ENCODE measurements at places on chromosomes 16 and 17. TPM values are rescaled to one million over a fixed set of nuclear protein-coding genes. Genes with fewer than 3 reads are reported as not detected.

The IL17C gene
- not detected for total RNA-seq

GRCh38 chr16:82684256-82684655, 57.5 kb downstream of the CDH13 start:
- no peaks in the 10 kb centered on the region for H3K27me3 ChIP-seq
- no peak overlapping the region for H3K4me3 ChIP-seq
- H3K27ac ChIP-seq, result no peak overlapping the region
- H3K4me1 ChIP-seq, result no peaks in the 10 kb centered on the region
- DNase-seq, result no peak

DNA sequence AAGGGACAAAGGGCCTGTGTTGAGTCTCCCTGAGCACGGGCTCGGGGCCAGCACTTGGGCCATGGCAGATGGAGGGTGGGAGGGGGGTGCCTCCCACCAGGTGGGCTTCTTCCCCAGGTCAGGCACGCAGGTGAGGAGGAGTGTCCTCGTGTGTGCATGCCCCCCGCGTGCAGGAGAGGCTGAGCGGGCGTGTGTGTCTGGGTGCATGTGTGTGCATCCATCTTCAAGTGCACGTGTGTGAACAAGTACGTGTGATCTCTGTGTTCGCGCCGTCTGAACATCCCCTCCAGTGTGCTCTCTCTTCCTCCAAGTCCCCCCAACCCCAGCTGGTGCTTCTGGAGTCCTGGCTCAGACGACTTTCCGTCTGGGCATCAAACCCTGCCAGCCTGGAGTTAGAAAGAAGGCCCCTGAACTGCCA, 2.7 kb upstream of the ZG16B start:
- H3K36me3 ChIP-seq, result no peaks in the 10 kb centered on the region
- H3K4me3 ChIP-seq, result no peak overlapping the region
- H3K27ac ChIP-seq, result no peak overlapping the region
- peaks cover 1% of the 10 kb centered on the region for H3K27me3 ChIP-seq

The TBC1D3D gene
- total RNA-seq, result not detected

The RBL2 gene
- 35.3 TPM for total RNA-seq

DNA sequence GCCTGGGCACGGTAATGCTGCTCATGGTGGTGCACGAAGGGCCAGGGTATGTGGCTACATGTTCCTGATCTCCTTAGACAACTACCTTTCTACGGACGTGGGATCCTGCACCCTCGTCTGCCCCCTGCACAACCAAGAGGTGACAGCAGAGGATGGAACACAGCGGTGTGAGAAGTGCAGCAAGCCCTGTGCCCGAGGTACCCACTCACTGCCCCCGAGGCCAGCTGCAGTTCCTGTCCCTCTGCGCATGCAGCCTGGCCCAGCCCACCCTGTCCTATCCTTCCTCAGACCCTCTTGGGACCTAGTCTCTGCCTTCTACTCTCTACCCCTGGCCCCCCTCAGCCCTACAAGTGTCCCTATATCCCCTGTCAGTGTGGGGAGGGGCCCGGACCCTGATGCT, 12.0 kb downstream of the ERBB2 start:
- no peaks in the 10 kb centered on the region for H3K27me3 ChIP-seq
- peaks cover 90% of the 10 kb centered on the region for H3K36me3 ChIP-seq
- H3K4me1 ChIP-seq, result no peaks in the 10 kb centered on the region
- no peak overlapping the region for H3K27ac ChIP-seq
- no peak for DNase-seq

DNA sequence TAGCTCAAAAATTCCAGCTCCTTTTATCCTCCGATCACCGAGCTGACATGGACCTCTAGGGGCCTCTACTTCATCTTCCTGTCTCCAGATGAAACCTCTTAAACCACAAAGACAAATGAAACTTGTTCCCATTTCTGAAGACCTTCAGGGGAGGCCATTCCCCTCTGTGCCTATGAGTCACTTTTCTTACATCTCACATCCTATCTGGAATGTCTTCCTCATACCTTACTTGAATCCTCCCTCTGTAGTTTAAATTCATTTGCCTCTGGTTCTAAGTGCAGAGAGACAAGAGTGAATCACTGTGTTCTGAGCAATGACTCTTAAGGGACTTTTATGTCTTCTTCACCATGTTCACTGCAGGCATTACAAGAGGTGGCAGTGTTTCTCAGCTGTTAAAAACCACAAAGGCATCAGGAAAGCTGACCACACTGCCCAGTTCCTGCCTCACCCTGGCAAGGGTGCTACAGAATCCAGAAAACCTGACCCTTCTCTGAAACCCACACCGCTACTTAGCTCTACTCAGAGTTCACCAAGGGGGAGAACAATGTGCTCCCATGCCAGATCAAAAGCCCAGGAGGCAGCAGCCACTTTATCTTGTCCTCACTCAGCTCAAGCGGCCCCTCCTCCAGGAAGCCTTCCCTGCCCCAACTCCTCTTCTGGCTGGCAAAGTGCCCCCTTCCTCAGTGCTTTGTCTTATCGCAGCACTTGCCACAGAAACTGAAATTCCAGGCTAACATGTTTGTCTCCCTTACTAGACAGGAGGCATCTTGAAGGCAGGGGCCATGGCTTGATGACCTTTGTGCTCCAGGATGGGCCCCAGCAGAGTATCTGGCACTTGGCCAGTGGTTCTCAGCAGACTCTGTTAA, 6.4 kb downstream of the CUEDC1 start:
- H3K4me1 ChIP-seq, result peaks cover 84% of the 10 kb centered on the region
- no peaks in the 10 kb centered on the region for H3K27me3 ChIP-seq
- no peak overlapping the region for H3K4me3 ChIP-seq
- DNase-seq, result no peak
- H3K27ac ChIP-seq, result peak overlapping the region; percentile 5
- H3K36me3 ChIP-seq, result no peaks in the 10 kb centered on the region

The CCDC40 gene
- total RNA-seq, result 3.8 TPM

DNA sequence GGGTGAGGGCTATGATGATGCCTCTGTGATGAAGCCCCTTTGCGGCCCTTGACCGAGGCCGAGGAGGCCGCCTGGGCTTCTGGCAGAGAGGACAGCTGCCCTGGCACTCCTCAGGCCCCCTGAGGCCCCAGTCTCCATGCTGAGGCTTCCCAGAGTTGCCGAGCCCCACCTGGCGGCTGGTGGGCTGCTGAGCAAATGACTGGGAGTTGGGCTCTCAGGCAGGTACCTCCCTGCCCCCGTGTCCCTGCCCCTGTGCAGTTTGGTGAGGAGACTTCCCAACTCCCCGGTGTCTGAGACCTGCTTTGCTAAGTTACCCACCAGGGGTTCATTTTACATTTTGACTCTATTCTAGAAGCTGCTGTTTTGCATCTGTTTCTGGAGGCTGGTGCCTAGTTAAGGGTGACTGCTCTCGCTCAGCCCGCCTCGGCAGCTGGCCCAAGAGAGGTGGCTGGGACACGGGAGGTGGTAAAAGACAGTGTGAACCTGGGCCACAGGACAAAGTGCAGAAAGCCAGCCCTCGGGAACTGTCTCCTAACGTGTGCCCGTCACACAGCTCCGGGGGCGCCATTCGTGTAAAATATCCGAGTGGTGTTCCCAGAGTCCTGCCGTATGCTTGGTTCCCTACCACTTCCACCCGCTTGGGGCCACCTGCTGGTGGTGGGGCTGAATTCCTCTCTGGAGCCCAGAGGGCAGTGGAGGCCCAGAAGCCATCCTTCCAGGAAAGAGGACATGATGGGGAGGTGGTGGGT, 134.5 kb downstream of the RAB11FIP4 start:
- peaks cover 75% of the 10 kb centered on the region for H3K36me3 ChIP-seq
- no peak overlapping the region for H3K4me3 ChIP-seq
- no peaks in the 10 kb centered on the region for H3K27me3 ChIP-seq
- no peak overlapping the region for H3K27ac ChIP-seq

- no peak overlapping the region for H3K4me3 ChIP-seq
- H3K36me3 ChIP-seq, result peaks cover 19% of the 10 kb centered on the region
- H3K4me1 ChIP-seq, result peaks cover 22% of the 10 kb centered on the region
- no peak overlapping the region for H3K27ac ChIP-seq
- H3K27me3 ChIP-seq, result no peaks in the 10 kb centered on the region
- no peak for DNase-seq
Measured at GRCh38 chr16:4690946-4691665, 2.3 kb upstream of the NUDT16L1 start.

GRCh38 chr17:40561871-40562611, 3.2 kb downstream of the CCR7 start:
- peaks cover 49% of the 10 kb centered on the region for H3K4me1 ChIP-seq
- no peaks in the 10 kb centered on the region for H3K36me3 ChIP-seq
- no peak overlapping the region for H3K27ac ChIP-seq
- H3K4me3 ChIP-seq, result no peak overlapping the region

DNA sequence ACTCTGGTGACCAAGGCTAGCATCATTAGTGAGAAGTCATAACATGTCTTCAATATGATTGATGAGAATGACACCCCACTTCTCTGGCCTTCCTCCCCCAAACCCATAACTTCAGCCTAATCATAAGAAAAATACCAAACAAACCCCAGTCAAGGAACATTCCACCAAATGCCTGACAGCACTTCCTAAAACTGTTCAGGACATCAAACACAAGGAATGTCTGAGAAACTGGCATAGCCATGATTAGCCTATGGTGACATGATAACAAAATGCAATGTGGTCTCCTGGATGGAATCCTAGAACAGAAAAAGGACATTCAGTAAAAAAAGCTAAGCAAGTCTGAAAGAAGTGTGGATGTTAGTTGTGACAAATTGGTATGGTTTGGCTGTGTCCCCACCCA, 24.7 kb upstream of the TBX4 start:
- H3K36me3 ChIP-seq, result no peaks in the 10 kb centered on the region
- peak overlapping the region; percentile 25 for H3K27ac ChIP-seq
- no peaks in the 10 kb centered on the region for H3K27me3 ChIP-seq
- H3K4me1 ChIP-seq, result peaks cover 53% of the 10 kb centered on the region
- no peak overlapping the region for H3K4me3 ChIP-seq
- DNase-seq, result no peak

- H3K4me1 ChIP-seq, result peaks cover 67% of the 10 kb centered on the region
- peaks cover 3% of the 10 kb centered on the region for H3K36me3 ChIP-seq
- no peak for DNase-seq
- H3K27ac ChIP-seq, result no peak overlapping the region
- no peaks in the 10 kb centered on the region for H3K27me3 ChIP-seq
Measured at GRCh38 chr16:72989579-72990551, 58.1 kb downstream of the ZFHX3 start.

DNA sequence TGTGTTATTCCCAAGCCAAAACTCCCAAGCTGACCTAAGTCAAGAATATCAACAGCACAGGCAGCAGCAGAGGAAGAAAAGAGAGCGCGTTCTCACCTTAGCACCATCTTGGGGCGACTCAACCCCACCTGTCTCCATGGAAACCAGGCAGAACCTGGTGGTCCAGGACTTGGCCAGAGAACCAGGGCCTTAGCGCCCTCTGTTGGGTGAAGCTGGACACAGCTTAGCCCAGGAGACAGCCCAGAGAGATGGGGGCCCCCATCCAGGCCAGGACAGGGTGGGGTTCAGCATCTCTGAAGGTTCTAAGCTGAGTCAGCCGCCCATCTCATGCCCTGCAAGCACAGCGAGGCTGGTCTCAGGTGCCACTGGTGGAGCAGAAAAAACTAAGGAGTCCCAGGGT, 60.1 kb upstream of the TMEM132E start:
- H3K27ac ChIP-seq, result no peak overlapping the region
- no peaks in the 10 kb centered on the region for H3K36me3 ChIP-seq
- H3K4me3 ChIP-seq, result no peak overlapping the region
- no peaks in the 10 kb centered on the region for H3K4me1 ChIP-seq

DNA sequence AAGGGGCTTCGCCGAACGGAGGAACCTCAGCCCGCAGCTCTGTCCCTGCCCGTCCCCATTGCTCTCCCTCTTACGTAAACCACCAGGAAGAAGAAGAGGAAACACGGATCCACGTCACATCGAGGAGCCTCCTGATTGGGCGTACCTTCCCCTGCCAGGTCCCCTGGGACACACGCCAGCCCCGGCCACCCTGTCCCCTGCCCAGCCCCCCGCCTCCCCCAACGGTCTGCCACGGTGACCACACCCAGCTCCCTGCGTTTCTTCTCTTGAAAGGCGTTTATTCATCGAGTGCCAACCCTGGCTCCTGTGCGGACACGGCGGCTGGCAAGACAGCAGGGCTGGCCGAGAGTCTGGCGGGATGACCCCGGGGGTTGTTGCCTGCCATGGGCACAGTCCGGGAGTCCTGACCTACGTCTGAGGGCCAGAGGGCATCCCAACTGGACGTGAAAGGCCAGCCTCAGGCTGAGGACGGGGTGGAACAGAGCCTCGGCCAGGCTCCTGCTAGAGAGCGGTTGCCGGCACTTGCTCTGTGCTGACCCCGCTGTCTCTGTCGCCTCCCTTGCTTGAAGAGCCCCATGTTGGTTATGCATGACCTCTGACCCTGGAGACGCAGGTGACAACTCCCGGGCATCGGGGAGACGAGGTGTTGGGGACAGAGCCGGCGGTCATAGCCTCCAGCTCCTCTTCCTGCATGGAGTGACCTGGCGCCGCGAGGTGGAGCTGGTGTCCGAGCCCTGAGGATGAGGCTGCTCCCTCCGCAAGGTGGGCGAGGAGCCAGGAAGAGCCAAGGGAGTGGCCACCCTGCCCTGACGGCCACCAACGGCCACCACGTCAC, 40.5 kb upstream of the ACSF3 start:
- peaks cover 18% of the 10 kb centered on the region for H3K4me1 ChIP-seq
- peaks cover 96% of the 10 kb centered on the region for H3K27me3 ChIP-seq
- no peak overlapping the region for H3K27ac ChIP-seq
- no peaks in the 10 kb centered on the region for H3K36me3 ChIP-seq
- H3K4me3 ChIP-seq, result peak overlapping the region; percentile 32

GRCh38 chr17:82659886-82660285, 11.6 kb upstream of the WDR45B start:
- no peaks in the 10 kb centered on the region for H3K36me3 ChIP-seq
- no peak for DNase-seq
- H3K27me3 ChIP-seq, result no peaks in the 10 kb centered on the region
- H3K27ac ChIP-seq, result no peak overlapping the region
- H3K4me3 ChIP-seq, result no peak overlapping the region
- H3K4me1 ChIP-seq, result peaks cover 12% of the 10 kb centered on the region

DNA sequence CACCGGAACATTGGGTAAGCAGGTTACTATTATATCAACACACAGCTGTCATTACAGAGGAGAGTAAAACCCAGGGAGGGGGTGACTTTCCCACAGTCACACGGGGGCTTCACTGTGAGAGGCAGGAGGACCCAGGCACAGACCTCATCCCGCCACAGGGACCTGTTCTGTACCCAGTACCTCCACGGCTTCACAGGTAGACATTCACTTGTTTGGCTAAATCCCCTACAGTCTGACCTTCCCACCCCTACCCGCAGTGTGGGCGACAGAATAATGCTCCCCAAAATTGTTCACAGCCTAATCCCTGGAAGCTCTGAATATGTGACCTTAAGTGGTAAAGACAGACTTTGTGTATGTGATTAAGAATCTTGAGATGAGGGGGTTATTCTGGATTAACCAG, 16.5 kb downstream of the LITAF start:
- H3K4me1 ChIP-seq, result peaks cover 69% of the 10 kb centered on the region
- H3K36me3 ChIP-seq, result peaks cover 15% of the 10 kb centered on the region
- no peak for DNase-seq
- H3K27ac ChIP-seq, result no peak overlapping the region
- no peak overlapping the region for H3K4me3 ChIP-seq
- no peaks in the 10 kb centered on the region for H3K27me3 ChIP-seq
